ENCODE measurements at places on chromosomes 3 and 15.

DNA sequence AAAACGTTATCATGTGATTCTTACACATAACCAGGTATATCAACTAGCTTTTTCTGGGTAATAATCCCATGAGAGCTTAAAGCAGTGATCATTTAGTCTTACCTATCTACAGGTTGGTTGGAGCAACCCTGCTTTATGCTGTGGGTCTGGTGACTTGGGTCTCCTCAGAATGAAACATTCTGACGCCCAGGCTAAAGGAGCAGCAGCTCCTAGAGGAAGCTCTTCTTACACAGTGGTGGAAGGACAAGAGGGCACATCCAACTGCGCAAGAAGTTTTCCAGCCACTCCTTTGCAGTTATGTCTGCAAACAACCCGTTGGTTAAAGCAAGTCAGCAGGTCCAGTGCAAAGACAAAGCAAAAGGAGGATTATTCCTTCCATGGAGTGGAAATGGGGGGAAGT lies 377.5 kb downstream of the EDEM1 start:
- no peak for DNase-seq

- no peak for DNase-seq
Measured at GRCh38 chr3:180278583-180279188, 241.9 kb upstream of the PEX5L start.

DNA sequence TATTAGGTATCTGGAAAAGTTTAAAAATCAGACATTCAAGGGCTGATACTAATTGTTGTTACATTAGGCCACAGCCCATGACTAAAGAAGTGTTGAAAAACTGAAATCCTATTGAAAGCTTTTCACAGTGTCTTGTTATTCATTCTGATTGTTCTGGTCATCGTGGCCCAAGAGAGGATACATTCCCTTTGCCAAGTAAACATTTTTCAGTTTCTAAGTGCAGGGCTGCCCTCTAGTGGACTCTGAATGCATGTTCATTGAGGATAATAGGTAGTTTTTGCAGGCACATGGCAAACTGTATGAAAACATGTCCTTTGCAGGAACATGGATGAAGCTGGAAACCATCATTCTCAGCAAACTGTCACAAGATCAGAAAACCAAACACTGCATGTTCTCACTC lies 181.1 kb downstream of the MYRIP start:
- no peak for DNase-seq

DNA sequence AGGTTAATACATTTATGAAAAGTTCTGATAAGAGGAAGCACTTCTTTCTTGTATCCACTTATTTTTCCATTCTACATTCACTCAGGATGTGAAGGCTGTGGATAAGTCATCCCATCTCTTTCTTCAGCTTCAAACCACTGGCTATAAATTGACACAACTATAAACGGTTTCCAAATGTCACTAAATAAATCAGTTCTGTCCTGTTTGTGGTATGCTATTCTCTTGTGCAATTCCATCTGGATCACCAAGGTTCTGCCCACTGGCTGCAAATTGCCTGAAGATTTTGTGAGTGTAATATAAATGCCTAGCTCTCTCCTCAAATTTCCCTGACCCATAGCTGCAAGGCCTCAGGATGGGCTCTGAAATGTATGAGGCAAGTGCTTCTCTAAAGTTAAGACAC lies 7.1 kb upstream of the LMOD3 start:
- no peak for DNase-seq

GRCh38 chr15:40538976-40539375 lies 25.9 kb downstream of the CCDC32 start:
- no peak for DNase-seq

GRCh38 chr3:14239940-14240339 lies 61.3 kb downstream of the LSM3 start:
- DNase-seq = no peak

- DNase-seq = no peak
Measured at GRCh38 chr3:130572769-130573168, 55.8 kb downstream of the COL6A6 start.
